Adrenal gland (tissue), 19 donors: ENCODE measurements at places on chromosomes 11 and 22. TPM values are rescaled to one million over a fixed set of nuclear protein-coding genes. Genes with fewer than 3 reads are reported as not detected.

The CCDC188 gene
- 1.6 TPM for total RNA-seq

GRCh38 chr11:91859666-91860065 is 365.0 kb upstream of the FAT3 start:
- no peak overlapping the region for H3K4me3 ChIP-seq
- no peaks in the 10 kb centered on the region for H3K27me3 ChIP-seq
- no peak overlapping the region for H3K27ac ChIP-seq
- no peaks in the 10 kb centered on the region for H3K4me1 ChIP-seq

DNA sequence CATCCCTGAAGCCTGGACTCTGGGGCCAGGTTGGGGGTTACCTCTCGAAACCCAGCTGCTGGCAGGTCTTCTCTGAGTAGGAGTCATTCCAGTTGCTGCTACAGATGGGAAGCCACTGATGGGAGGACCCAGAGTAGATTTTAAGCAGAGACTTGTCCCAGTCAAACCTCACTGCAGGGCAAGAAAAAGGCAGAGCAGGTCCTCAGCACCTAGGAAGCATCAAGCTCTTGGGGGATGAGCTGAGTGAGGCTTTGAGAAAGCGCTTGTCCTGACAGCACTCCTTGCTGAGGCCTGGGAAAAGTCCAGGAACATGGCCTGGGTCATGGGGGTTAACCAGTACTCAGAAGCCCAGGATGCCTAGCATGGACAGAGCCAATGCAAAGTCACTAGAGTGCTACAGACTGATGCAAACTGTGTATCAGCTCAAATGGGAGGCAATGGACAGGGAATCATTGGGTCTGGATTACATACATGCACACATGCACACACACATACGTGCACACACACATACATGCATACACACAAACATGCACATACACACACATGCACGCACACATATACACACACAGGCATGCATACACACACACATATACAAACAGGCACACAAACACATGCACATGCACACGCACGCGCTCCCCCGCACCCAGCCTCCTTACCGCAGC is 15.3 kb downstream of the TMPRSS13 start:
- H3K27ac ChIP-seq = no peak overlapping the region
- no peak for DNase-seq
- peaks cover 5% of the 10 kb centered on the region for H3K4me1 ChIP-seq
- no peak overlapping the region for H3K4me3 ChIP-seq

GRCh38 chr11:83119216-83119615 is 37.7 kb upstream of the PCF11 start:
- H3K4me1 ChIP-seq = peaks cover 22% of the 10 kb centered on the region
- no peaks in the 10 kb centered on the region for H3K27me3 ChIP-seq
- no peaks in the 10 kb centered on the region for H3K36me3 ChIP-seq
- DNase-seq = no peak
- no peak overlapping the region for H3K4me3 ChIP-seq
- H3K27ac ChIP-seq = no peak overlapping the region

DNA sequence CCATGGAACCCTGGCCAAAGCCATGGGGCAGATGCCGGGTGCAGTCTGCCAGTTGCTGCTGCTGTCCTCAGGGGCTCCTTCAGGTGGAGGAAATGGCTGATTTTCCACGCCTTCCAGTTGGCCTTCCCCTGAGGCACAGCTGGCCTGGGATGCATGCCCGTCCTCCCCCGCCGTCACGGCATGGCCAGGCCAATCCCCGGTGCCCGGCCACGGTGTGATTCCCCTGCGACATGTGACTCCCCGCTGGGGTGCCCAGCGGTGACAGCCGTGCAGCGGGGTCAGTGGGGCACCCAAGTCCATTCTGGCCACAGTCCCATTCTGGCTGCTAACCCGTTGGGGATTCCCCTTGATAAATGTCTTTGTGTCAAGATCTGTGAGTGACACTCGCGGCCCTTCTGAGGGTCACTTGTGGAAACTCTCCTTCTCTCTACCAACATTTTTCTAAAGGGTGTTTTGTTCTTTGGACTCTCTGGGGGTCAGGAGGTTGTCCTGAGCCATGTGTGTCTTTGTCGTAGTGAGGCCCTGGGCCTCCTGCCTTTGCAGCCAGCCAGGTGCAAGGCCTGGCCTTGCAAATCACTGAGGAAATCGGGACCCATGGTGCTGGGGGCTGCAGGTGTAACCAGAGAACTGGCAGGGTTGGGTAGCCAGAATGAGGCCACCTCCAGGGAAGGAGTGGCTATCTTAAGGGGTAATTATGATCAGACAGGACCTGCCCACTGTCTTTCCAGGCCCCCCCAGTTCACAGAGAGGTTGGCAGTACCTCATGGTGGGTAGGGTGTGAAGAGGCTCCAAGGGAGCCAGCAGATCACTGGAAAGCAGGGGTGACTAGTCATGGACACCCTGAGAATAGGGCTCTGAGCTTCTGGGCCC is 37.1 kb downstream of the KCNQ1OT1 start:
- H3K4me1 ChIP-seq = peaks cover 30% of the 10 kb centered on the region
- peaks cover 8% of the 10 kb centered on the region for H3K36me3 ChIP-seq
- H3K27ac ChIP-seq = no peak overlapping the region
- H3K4me3 ChIP-seq = no peak overlapping the region
- DNase-seq = no peak

GRCh38 chr11:121383716-121384115 is 68.4 kb upstream of the SORL1 start:
- no peaks in the 10 kb centered on the region for H3K27me3 ChIP-seq
- H3K27ac ChIP-seq = no peak overlapping the region

The FAM181B gene
- 0.04 TPM for total RNA-seq
